ENCODE measurements at places on chromosomes 12 and 14.
A peak's percentile ranks its signal among the peaks of the same experiment; 100 is the strongest.

DNA sequence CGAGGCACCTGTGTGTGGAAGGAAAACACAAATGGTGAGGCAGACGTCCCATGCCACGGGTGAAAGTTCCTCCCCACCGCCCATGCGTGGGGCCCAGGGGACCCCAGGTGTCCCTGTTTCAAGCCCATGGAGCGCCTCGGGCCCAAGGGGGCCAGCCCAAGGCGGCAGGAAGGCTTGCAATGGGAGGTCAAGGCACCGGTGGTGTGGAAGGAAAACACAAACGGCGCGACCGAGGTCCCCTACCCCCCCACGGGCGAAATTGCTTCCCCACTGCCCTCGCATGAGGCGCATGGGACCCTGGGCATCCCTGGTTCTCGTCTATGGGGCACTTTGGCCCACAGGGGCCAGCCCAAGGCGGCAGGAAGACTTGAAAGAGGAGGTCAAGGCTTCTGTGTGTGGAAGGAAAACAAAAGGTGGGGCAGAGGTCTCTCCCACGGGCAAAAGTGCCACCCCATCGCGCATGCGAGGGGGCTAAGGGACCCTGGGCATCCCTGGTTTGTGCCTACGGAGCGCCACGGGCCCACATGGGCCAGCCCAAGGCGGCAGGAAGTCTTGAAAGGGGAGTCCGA, 379.4 kb downstream of the ALG10 start:
- no peak for DNase-seq

GRCh38 chr12:109764776-109765445, 51.3 kb downstream of the FAM222A start:
- DNase-seq: no peak

GRCh38 chr12:69066492-69067373, 133.8 kb upstream of the CPM start:
- DNase-seq: peak; percentile 17

- no peak for DNase-seq
Observed at GRCh38 chr12:124040291-124040690, 67.3 kb downstream of the ZNF664 start.

GRCh38 chr12:27787559-27787958, 7.5 kb upstream of the MANSC4 start:
- no peak for DNase-seq
